ENCODE measurements at places on chromosomes 6 and 20.

DNA sequence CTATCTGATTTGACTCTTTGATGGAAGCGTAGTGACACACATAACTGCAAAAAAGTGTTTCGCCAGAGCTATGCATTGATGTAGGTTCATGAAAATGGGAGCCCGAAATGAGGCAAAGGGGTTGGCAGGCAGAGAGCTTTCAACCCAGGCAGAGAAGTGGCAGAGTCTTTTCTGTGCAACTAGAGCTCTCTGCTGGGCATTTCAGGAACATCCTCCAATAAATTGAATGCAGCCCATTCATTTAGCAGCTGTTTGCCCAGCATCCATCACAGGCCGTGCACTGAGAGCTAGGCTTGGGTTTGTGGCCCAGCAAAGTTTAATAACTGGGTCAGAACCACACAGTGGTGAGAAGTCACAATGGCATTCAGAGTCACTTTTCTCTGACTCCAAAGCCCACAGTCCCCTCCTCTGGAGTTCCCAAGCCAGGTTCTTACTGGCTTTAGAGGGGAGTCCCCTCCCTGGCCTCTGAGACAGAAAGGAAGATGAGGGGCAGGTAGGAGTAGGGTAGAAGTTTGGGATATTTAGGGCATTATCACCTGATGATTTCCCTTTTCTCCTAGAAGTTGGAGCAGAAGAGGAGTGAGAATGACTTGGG lies 31.8 kb upstream of the ELMO2 start:
- no peak for DNase-seq

DNA sequence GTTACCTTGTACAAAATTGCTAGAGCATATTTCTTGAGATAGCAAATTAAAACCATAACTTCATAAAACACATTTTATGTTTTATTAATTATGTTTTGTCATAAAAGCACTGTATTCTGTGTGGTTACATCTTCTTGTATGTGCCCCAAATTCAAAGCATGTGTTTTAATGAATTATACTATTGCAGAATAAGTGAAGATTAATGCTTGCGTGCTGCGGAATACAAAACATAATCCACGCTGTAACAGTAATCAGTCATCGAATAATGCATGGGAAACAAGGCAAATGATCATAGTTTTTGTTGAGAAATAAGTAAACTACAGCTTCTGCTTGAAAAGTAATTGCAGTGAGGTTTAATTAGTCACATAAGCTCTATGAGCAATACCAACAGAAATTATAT lies 459.2 kb upstream of the SOX4 start:
- DNase-seq = no peak

DNA sequence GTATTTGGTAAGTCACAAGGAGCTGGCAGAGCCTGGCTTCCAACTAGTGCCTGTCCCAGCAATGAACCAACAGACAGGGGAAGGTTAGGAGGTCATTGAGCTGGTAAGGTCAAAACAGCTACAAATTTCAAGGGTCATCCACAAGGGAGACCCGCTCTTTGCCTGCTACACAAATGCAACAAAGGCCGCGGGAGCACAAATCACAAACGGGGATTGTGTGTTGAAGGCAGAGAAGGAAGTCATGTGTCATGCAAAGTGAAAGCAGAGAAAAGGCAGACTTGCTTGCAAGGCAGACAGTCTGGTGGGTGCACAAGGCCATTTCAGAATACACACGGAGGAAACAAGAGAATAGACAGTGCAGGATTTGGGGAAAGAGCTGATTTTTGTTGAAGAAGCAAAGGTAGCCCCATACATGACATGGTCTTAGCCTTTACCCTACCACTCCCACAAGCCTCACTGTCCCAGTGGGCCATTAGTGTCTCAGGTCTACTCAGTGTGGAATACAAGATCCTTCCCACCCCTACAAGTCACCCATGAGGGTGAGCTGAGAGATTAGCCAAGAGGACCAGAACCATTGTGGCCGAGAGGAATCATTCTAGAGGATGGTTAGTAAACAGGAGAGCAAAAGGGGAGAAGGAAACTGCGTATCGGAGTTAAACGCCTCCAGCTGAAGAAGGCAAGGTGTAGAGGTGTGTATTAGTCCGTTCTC lies 18.1 kb upstream of the SAMHD1 start:
- no peak for DNase-seq

- DNase-seq = no peak
These were observed 115.3 kb downstream of the LCA5 start for GRCh38 chr6:79421707-79422484.

DNA sequence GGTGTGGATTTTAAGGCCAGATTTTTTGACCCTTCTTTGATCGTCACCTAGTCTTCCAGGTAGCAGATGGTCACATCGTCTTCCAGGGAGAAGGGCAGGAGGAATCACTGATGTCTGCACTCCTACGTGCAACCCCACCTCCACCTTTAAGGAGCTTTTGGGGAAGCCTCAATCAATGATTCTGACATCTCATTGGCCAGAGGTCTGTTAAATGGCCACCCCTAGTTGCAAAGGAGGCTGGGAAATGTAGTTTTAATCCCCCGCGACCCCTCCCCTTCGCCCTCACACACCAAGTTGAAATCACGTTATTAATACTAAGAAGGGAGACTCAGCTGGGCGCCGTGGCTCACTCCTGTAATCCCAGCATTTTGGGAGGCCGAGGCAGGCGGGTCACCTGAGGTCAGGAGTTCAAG lies 151.4 kb downstream of the BCAS1 start:
- DNase-seq = peak; percentile 93

- no peak for DNase-seq
These were observed 99.5 kb downstream of the FYN start for GRCh38 chr6:111773501-111774345.

- DNase-seq = no peak
These were observed 61.1 kb upstream of the TBX18 start for GRCh38 chr6:84825461-84825860.

- no peak for DNase-seq
These were observed 28.9 kb downstream of the STX7 start for GRCh38 chr6:132483779-132484679.

GRCh38 chr6:4727671-4728435 lies 48.4 kb upstream of the CDYL start:
- no peak for DNase-seq

- DNase-seq = no peak
These were observed 80.3 kb downstream of the ZDHHC14 start for GRCh38 chr6:157461000-157461915.

- DNase-seq = no peak
These were observed 148.2 kb upstream of the PREP start for GRCh38 chr6:105550955-105551620.

- DNase-seq = no peak
These were observed 25.2 kb upstream of the SGK1 start for GRCh38 chr6:134343066-134343465.

DNA sequence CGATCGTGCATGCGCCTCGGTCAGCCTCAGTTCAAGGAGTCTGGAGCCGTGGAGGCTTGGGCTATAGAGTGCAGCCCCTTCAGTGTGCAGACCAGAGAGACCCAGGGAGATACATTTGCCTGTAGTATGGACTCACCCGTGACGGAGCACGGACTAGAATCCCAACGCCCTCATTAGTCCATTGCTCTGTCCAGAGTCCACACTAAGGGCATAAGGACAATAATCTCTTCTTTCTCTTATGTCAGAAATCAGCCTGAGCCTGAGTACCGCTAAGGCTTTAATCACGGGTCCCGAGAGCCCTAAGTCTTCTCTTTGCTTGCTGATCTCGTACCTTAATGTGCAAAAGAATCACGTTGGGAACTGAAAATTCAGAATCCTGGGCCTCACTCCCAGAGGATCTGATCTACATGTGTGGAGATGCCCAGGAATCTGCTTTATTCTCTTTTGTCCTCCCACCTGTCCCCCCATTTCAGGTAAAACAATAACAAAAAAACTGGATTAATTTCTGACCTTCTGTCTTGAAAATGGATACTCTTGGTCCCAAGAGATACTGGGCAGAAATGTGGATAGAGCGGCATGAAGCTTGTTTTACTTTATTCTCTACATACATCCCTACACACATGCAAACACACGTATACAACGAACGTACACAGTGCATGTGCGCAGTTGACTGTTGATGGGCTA lies 671 bp downstream of the BPHL start:
- no peak for DNase-seq

DNA sequence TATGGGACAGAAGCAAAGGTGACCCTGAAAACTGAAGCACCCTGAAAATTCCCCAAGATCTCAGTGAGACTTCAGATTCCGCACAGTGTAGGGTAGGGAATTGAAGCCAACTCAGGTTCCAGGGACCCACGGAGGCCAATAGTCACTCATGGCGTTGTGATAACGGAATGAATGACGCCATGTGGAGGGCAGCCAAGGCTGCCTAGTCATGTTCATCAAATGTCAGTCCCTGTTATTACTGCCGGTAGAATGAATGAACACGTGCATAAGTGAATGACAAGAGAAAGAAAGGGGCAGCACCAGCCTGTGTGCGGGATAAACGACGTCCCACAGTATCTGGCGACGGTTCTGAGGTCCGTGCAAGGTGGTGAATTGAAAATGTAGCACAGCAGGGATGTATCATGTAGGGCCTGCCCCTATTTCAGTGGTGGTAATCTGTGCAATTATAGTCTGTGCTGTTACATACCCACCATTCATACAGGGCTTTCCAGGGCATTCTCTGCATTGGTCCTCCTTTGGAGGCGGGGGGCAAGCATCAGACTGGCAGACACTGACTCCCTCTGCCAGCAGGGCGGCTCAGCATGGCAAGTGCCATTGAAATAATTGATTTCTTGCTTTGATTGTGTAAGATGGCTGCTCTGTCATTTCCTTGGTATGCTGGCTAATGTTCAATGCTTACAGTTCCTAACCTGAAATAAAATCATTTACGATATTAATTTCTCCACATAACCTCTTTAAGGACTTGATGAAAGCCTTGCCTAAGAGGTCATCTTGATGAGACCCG lies 386.9 kb downstream of the CDH4 start:
- DNase-seq = no peak

DNA sequence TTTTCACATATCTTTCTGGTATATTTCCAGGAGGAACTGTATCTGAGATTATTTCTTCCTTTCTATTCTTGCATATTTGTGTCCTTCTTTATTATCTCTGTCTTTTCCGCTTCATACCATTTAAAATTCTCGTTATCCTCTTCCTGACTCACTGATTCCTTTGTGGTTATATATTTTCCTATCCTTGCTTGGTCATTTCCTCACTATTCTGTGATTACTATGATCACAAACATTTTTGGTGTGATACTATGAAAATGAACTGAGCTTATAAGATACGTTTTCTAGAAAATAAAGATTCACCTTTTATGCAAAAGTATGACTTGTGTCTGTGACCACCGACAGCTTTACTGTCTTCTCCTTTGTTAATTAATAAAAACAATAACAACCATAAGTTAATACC lies 26.5 kb upstream of the MYCT1 start:
- DNase-seq = no peak

- no peak for DNase-seq
These were observed at the start of gene MC3R for GRCh38 chr20:56247954-56248782. Gene MC3R (plus strand): TSS chr20:56248732. CDS start chr20:56248844, 112 bp downstream.

- DNase-seq = no peak
These were observed 10.4 kb downstream of the KIF6 start for GRCh38 chr6:39714802-39715201.

DNA sequence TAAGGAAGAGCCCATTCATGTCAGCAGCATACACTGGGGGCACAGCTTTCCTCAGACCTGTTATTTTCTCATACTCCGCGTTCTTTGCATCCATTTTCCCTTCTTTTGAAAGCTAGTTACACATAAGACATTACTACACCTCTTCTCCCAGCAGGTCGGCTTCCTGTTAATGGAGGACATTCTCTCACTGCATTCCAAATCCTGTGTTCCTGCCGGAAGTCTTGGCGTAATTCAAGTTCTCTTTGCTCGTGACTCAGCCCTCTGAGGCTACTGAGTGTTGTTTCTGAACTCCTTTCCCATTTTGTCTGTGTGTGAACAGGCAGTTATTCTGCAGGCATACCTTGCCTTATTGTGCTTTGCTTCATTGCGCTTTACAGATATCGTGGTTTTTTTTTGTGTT lies 97.5 kb upstream of the ZBTB24 start:
- peak; percentile 56 for DNase-seq
